AG08395 (cell line): ENCODE measurements at places on chromosomes 13 and 19.
A peak's percentile ranks its signal among the peaks of the same experiment; 100 is the strongest.

GRCh38 chr13:50365408-50366391, 350.5 kb downstream of the KCNRG start:
- no peak for DNase-seq

DNA sequence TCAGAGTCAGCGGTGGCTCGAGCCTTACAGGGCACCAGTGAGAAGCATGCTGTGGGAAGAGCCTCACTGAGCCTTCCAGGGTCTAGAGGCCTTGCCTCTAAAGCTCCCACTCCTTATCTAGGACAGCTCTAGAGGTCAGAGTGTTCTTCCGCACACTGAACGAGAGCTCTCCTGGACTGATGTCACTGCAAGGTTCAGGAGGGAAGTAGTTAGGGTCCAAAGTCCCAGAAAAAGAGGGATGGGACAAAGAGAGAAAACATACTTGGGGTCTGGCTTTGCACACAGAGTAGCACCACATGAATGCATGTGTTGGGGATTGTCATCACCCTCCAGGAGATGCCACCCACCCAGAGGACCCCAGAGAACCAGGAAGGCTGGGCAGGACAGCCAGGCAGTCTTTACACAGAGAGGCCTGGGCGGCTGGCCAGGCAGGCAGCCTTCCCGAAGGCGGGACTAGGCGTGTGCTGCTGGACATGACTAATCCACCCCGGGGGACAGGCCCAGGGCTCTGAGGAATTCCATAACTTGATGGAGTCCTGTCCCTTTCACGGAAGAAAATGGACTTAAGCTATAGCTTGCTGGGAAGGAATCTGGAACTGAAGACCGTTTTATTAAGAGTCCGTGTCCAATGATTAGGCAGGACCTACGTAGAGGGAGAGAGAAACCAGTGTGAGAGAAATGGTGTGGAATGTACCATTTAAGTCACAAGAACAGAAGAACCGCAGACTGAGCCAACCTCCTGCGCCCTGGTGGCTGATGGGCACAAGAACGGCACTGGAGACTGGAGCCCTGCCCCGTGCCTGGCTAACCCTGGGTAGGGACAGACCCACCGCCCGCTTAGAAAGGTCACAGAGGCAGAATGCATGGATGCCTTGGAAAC, 16.6 kb upstream of the EPHX3 start:
- peak; percentile 97 for DNase-seq

DNA sequence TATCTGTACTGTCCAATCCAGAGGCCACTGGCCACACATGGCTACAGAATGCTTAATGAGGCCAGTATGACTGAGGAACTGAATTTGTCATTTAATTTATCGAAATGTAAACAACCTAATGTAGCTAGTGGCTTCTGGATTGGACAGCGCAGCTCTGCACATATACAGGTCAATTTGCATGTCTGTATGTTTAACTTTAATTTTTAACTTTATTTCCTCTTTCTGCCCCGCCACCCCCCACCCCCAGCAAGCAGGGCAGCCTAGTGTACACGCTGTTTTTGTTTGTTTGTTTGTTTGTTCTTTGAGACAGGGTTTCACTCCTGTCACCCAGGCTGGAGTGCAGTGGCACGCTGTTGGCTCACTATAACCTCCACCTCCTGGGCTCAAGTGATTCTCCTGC, 15.5 kb downstream of the ZSWIM9 start:
- DNase-seq: no peak

- DNase-seq: no peak
Measured at GRCh38 chr13:56700324-56700723, 440.4 kb upstream of the PRR20A start.

DNA sequence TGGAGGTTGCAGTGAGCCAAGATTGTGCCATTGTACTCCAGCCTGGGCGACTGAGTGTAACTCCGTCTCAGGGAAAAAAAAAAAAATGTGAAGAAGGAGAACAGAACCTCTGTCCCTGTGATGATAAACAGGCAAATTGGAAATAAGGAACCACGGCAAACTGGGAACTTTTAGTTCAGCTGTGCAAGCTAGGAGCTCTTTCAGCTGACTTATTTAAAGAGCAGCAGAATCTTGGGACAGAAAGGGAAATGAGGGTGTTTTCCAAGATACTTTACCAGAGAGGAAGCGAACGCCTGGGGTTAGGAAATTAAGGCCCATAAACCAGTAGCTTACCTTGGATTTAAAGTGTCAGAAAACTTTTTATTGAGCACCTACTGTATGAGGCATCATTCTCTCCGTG, 3.0 kb upstream of the UPF1 start:
- no peak for DNase-seq

GRCh38 chr13:111312944-111313590, 7.4 kb upstream of the TEX29 start:
- no peak for DNase-seq

GRCh38 chr13:103145442-103145841, 79.2 kb upstream of the SLC10A2 start:
- no peak for DNase-seq

- DNase-seq: no peak
Measured at GRCh38 chr13:106595625-106596024, 27.7 kb upstream of the ARGLU1 start.

DNA sequence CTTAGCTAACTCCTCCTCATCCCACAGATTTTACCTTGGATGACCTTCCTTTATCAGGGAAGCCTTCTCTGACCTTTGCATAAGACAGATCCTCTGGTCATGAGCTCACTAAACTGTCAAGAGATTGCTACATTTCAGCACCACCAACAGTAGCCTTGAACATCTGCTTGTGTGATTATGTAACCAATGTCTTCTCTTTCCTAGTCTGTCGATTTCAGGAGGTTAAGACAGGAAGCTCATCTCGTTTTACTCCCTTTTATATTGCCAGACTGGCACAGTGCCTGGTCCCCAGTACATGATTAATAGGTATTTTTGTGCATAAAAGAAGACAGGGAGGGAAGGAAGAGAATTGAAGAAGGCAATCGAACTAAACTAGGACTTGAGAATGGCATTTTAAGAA, 1697.7 kb downstream of the EFNB2 start:
- no peak for DNase-seq
